ELR (cell line): ENCODE measurements at places on chromosomes 12 and 14.
A peak's percentile ranks its signal among the peaks of the same experiment; 100 is the strongest.

DNA sequence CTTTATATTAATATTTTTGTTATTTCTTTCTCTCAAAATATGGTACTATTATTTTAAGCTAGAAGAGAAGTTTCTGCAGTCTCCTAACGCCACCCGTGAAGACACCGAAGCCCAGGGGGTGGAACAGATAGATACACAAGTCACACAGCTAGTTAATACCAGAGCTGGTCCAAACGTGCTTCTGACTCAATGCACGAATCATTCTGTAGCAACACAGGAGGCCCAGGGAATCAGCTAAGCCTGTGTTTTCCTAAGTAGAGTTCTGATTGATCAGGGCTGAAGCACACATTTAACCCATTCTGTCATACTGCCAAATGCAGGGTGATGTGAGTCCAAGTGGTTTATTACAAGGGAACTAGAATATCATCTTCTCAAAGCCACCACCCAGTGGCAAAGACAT is 116.9 kb upstream of the PWP1 start:
- peak; percentile 35 for DNase-seq

GRCh38 chr14:102731871-102732800 is 45.1 kb upstream of the TRAF3 start:
- no peak for DNase-seq

- DNase-seq = peak; percentile 53
Measured at GRCh38 chr12:5499566-5500330, 67.8 kb downstream of the NTF3 start.

- DNase-seq = no peak
Measured at GRCh38 chr14:85301506-85301905, 228.4 kb upstream of the FLRT2 start.

DNA sequence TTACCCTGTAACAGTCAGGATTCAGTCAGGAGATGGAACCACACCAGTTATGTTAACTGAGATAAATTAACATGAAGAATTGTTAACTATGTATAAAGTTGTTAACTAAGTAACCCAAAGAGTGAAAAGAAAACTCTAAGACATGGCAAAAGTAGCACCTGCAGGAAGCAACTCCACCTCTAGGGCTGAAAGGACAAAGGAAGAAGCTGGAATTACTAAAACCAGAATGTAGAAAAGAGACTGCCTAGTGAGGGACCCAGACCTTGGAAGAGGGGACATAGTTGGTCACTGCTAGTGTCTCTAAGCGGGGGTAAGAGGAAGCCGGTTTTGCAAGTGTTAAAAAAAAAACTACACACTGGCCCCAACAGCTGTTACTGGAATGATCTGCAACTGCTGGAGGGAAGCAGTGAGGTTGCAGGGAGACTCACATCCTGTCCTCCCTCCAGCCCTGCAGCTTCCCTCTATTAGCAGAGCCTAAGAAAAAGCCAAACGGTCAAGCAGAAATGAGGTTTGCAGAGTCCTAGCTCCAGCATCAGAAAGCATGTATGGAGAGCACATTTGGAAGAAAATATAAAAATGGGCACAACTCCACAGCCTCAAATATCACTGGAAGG is 39.8 kb downstream of the GPR135 start:
- peak; percentile 63 for DNase-seq

GRCh38 chr12:116146386-116146785 is 131.1 kb downstream of the MED13L start:
- no peak for DNase-seq

GRCh38 chr14:90797919-90798318 is 18.3 kb downstream of the TTC7B start:
- DNase-seq = no peak

GRCh38 chr14:56494167-56494566 is 85.4 kb upstream of the TMEM260 start:
- DNase-seq = no peak
